Stimulated activated CD8-positive, alpha-beta memory T cell treated with anti-CD3 and anti-CD28 coated beads, Interleukin-4, amount 100 ng/mL, for 48 hours (primary cell): ENCODE measurements at places on chromosomes 4 and X.

DNA sequence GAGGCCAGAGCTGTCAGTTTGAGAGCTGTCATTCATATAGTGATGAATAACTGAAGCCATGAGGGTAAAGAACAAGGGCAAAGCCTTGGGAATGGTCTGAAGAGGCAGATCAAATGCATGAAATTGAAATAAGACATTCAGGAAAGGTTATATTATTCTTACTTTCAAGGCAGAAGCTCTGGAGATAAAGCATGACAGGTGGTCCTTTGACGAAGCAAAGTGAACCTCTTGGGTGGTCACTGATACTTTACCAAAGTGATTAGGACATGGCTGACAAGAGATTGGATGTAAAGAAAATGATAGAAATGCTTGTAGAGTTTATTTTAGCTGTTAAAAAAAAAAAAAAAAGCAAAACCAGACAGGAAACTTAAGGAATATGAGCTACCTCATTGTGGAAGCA, 634.0 kb upstream of the FTHL17 start:
- no peak for DNase-seq

DNA sequence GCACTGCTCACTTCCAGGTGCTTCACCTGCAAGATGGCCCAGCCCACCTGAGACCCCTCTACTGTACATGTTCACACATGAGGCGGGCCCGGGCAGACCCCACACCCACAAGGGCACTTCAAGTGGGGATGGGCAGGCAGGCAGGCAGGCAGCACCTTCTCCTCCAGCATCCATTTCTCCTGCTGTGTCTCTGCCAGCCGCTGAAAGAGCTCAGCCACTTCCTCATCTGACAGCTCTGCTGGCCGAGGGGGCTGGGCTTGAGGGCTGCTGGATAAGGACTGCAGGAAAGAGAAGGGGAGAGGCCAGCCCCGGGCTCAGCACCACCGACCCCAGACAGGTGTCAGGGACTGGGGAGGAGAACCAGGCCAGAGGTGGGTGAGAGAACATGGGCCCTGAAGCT, 4.4 kb upstream of the KCND1 start:
- DNase-seq: no peak

GRCh38 chr4:141388481-141388880, 167.8 kb downstream of the ZNF330 start:
- DNase-seq: no peak

GRCh38 chrX:3527811-3528210, 181.4 kb upstream of the MXRA5 start:
- no peak for DNase-seq

GRCh38 chrX:153686711-153687110, 1.0 kb upstream of the SLC6A8 start:
- DNase-seq: no peak

DNA sequence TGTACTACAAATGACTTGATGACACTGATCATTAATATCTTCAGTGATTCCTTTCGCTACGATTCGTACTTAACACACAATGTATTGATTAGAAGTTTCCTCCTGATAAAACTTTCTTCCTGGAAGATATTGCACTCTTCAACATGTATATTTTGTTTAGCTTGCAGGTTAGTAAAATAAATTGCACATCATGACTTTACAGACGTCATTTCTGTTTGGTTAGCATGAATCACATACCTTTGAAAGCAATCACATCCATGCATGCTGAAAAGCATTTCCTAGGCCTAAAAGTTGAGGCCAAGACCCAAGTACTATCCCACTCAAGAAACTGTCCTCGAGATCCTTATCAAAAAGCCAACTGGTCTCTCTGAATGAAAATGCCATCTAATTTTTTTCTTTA, 1841.0 kb upstream of the PCDH7 start:
- DNase-seq: no peak

DNA sequence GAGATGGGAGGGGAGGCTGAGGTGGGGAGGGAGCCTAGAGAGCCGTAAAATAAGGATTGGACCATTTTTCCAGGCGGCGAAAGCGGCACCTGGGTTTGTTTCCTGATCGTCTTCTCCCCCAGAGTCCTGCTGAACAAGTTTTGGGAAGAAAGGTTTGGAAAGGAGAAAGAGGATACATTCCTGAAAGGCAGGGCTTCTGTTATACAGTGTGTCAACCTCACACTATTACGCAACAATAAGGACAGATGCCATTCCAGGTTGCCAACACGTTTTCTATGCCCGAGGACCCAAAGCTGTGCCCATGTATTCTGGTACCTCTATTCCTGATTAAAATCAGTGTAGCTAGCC, 658 bp downstream of the SCOC start:
- DNase-seq: no peak

- DNase-seq: no peak
Observed at GRCh38 chrX:154092371-154092770, 5.1 kb downstream of the MECP2 start.

GRCh38 chr4:188619456-188620149, 480.4 kb downstream of the TRIML1 start:
- DNase-seq: no peak

- no peak for DNase-seq
Observed at GRCh38 chr4:71126719-71127118, 133.3 kb downstream of the DCK start.

- DNase-seq: no peak
Observed at GRCh38 chr4:2578106-2578505, 41.7 kb downstream of the FAM193A start.

GRCh38 chr4:38818441-38818976, 13.9 kb upstream of the TLR1 start:
- no peak for DNase-seq

DNA sequence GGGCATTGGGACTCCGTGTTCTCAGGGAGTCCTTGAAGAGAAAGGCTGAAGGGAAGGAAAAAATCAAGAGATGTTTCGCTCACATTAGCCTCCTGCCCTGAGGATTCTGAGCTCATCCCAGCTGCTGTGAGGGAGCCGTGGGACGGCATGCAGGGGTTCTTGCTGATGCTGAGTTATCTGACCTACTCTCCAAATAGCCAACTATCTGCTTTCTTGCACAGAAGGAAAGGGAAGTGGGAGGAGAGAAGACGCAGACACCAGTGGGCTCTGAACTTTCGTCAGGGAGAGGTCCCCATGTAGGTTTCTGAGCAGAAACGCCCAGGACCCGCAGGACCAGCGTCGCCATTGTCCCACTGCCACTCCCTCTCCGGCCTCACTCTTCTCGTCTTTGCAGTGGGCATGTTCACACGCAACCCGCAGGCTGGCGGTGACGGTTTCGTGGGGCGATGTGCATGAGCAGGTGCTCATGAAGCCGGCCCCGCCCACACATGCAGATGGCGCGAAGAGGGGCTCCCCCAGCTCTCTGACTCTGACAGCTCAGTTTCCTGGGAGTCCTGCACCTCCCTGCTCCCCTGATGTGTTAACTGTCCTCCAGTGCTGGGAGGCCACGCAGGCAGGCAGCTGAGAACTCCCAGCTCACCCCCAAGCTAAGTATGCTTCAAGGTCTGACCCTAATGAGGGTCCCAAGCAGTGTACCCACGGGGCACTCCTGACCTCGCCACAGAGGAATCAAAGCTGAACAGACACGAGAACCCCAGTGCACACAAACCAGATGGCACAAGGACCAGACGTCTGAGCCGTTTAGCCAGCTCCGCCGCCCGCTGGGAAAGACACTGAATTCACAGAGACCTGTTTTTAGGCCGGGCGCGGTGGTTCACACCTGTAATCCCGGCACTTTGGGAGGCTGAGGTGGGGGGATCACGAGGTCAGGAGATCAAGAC, 13.6 kb upstream of the ABLIM2 start:
- peak; percentile 63 for DNase-seq

DNA sequence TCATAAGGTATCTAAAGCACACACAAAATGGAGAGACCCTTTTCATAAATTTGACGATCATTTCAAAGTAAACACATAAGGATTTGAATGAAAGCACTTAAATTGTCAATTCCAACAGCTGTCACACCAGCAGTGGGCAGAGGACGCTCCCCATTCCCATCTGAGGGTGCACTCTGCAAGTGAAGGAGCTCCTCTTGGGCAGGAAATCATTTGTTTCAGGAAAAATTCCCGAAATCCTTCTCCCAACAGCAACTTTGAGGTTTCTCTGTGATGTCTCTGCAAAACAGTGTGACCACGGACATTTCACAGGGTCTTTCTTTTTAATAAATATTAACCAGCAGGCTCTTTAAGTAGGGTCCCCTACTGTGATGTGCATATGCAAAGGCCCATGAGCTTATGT, 111.0 kb downstream of the EPHA5 start:
- no peak for DNase-seq

DNA sequence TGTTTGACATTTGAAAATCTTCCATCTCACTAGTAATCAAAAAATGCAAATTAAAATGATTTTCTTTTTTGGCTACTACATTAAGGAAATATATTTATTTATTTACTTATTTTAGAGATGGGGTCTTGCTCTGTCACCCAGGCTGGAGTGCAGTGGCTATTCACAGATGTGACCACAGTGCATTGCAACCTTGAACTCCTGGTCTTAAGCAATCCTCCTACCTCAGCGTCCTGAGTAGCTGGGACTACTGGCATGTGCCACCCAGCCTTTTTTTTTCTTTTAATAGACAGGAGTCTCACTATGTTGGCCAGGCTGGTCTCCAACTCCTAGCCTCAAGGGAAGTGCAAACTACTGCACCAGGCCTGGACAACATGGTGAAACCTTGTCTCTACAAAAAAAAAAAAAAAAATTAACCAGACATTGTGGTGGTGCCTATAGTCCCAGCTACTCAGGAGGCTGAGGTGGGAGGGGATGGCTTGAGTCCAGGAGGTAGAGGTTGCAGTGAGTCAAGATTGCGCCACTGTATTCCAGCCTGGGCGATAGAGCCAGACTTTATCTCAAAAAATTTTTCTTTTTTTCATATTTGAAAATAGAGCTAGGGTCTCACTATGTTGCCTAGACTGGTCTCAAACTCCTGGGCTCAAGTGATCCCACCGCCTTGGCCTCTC, 4.4 kb upstream of the SMIM14 start:
- DNase-seq: no peak

- DNase-seq: no peak
Observed at GRCh38 chr4:158829254-158829653, 60.4 kb downstream of the FNIP2 start.

DNA sequence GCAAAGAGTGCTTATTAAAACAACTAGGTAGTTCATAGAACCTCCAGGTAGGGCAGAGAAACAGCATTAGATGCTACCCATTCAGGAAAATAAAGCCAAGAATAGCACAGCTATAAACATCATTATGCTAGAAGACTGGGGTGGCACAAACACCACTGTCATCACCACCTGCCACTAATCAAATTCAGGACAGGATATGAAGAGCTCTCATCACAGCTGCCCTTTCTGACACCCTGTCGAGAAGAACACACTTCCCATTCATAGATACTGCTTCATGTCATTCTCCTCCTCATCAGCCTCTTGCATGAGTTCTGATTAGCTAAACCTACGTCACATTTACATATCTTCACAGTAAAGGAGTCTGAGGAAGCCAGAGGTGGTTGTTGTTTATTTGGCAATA, 692.3 kb upstream of the HS3ST1 start:
- no peak for DNase-seq

GRCh38 chrX:78754917-78755316, 7.4 kb downstream of the LPAR4 start:
- DNase-seq: no peak

DNA sequence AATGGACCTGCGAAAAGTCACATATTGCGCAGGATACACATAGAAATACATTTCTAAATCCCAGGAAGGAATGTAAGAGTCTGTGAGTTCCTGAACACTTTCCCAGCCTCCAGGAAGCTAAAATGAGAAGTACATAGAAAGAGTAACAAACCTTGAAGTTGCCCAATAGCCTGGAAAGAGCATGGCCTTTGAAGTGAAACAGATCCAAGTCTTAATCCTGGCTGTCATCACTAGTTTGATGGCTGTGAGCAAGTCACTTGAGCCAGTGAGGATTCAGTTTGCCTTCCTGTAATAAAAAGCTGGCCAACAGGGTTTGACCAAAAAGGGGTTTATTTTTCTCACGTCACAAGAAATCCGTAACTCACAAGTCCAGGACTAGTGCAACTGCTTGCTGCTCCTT, 69.8 kb downstream of the ARHGEF38 start:
- DNase-seq: no peak

DNA sequence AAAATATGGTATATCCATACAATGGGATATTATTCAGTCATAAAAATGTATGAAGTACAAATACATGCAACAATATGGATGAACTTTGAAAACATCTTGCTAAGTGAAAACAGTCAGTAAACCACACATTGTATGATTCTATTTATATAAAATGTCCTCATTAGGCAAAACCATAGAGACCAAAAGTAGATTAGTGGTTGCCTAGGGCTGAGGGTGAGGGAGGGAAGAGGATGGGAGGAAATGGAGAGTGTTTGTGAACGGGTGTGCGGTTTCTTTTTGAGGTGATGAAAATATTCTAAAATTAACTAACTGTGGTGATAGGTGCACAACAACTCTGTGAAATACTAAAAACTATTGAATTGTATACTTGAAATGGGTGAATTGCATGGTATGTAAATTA, 29.6 kb downstream of the TEX11 start:
- DNase-seq: no peak

DNA sequence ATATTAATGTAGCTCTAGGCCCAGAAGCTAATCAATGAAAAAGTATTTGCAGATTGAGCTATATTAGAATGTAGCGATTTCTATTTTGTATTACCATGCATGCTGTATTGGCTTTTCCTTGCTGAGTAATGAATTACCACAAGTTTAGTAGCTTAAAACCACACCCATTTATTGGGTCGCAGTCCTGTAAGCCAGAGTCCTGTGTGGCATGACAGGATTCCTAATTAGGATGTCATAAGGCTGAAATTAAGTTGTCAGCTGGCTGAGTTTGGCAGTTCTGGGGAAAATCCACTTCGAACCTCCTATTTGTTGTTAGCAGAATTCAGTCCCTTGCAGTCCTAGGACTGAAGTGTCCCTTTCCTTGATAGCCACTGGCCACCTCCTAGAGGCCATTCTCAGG, 50.3 kb upstream of the HHIP start:
- DNase-seq: no peak

DNA sequence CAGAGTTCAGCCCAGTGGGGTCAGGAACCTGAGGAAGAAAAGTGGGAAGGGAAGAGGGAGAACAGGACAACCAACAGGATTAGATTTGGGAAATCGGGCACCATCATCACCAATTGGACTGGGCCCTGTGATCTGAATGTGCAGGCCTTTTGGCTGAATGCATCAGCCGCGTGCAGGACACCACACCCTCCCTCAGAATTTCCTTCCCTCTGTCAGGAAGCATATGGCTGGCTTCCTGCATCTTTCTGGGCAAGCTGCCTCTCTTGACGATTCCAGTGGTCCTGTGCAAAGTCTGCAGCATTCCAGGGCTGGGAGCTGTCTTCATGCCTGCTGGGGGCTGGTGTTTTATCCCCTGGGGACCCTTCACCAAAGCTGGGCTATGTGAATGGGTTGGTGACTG, 16.4 kb downstream of the MAGEA4 start:
- DNase-seq: no peak
